ENCODE measurements at places on chromosomes 11 and 22.

DNA sequence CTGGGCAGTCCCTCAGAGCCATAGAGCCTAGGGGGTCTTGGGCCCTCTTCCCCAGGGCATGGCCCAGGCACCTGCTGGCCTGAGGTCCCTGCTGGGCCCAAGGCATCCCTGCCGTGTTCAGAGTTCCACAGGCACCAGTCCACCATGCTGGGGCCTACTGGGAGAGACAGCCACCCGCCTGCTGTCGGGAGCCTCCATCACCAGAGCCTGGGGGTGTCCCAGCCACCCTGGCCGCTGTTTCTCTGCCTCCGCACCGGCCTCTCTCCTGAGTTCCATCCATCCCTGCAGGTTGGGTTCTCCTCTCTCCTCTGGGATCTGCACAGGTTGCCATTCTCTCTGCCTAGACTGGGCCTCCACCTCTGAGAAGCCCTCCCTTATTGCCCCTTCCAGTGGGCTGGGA is 68.6 kb downstream of the KCNQ1 start:
- no peak for DNase-seq

DNA sequence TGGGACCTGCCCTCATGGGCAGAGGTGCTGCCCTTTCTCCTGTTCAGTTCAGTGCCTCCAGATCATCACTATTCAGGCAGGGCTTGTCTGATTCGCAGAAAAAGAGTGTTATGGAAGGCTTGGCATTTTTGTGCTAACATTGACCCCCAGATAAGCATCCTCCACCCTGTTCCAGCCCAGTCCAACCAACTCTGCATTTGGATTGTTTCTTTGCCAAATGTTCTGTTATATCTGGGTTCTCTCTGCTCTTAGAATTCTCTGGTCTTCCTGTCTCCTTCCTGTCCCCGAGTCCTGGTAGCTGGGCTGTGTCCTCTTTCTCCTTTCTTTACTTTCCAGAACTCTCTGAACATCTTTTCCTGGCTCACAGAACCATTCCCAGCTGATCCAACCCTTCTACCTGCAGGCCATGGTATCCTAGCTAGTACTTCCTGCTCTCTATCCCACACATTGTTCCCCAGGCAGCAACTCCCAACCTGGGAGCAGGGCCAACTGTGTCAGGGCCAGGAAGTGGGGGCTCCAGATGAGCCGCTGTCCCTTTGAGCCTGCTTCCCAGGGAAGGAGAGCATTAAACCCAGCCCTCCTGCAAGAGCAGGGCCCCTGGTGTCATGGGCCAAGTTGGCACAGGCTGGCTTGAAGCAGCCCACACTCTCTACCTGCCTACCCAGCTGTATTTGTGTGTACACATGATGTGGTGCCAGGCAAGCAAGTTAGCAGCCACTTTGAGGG is 280.7 kb upstream of the CADM1 start:
- DNase-seq = no peak

DNA sequence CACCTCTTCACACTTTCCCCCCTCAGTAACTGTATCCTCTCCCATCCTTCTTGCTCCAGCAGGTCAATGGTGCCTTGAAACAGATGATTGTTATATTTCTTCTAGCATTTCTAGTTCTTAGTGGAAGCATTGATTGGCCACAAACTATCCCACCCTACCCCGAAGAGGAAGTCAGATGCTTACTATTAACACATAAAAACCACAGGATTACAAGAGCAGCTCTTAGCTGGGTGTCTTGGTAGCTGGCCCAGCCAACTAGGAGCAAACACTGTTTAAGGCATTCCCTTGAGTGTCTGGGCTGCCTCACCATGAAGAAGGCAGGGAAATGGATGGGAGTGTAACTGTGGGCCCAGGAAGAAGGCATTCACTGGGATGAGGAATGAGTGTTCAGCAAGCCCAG is 176.6 kb downstream of the GRIK4 start:
- DNase-seq = no peak

- DNase-seq = no peak
These were observed 24.7 kb downstream of the KCNE3 start for GRCh38 chr11:74442636-74443035.

- DNase-seq = no peak
These were observed 70.3 kb downstream of the SCUBE1 start for GRCh38 chr22:43272869-43273318.

Data from hepatic stellate cell (primary cell).